ENCODE measurements at places on chromosomes 11 and 22.
A peak's percentile ranks its signal among the peaks of the same experiment; 100 is the strongest.

DNA sequence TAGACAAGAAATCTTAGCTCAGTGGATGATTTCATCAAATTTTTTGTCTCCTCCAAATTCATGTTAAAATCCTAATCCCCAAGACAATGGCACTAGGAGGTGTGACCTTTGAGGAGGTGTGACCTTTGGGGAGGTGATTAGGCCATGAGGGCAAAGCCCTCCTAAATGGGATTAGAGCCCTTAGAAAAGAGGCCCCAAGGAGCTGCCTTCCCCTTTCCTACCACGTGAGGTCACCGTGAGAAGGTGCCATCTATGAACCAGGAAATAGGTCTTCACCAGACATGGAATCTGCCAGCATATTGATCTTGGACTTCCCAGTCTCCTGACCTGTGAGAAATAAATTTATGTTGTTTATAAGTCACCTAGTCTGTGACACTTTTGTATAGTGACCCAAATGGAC lies 138.7 kb downstream of the TRIM29 start:
- DNase-seq: no peak

- DNase-seq: no peak
These were observed 77.5 kb downstream of the BDNF start for GRCh38 chr11:27622541-27623300.

DNA sequence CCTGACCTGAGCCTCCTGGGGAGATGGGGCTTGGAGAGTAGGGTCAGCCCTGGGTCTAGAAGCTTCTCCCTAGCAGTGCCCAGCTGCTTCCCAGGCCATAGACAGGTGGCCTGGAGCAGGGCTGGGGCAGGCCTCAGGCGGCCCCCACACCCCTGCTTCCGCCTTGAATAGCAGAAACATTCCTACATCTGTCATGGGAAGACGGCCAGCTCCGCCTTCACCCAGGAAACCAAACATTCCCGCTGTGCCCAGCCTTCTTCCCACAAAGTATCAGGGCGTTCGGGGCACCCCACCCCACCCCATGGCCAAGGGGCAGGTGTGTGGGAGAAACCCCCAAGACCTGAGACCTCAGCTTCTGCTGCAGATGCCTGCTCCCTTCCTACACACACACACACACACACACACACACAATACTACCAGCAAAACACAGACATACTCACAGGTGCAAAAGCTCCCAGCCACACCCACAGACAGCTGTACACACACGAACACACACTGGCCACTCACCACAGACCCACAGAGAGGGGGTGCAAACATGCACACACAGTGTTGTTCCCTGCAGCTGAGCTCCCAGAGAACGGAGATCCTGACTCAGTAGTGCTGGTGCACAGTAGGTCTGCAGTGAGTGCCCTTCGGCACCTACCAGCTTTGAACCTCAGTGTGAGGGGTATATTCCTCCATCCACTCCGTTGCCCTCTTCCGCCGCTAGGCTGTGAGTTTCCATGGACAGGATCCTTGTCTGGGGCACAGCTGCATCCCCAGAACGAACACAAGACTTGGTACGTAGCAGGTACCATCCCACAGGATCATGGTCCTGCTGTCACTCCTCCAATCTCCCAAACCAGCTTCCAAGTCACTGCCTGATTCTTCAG lies 37.4 kb downstream of the PDGFB start:
- no peak for DNase-seq

GRCh38 chr11:108319541-108320145 lies 96.8 kb downstream of the ATM start:
- no peak for DNase-seq

DNA sequence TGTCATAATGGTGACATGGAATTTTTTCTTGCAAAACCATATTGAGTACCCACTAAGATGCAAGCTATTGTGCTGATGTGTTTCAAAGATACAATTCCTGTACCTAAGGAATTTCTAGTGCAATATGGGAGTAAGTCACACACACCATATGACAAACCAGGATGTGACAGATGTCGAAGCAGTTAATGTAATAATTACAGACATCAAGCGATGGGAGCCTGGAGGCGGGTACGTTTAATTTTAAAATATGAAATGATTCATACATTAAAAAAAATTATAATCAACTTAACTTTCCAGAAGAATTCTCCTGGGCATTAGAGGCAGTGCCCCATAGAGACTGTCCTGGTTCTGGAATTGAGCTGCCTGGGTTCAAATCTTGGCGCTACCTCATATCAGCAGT lies 6.0 kb downstream of the SYCE3 start:
- no peak for DNase-seq

GRCh38 chr11:66639066-66639813 lies 737 bp downstream of the RBM4 start:
- DNase-seq: peak; percentile 51

GRCh38 chr11:130840679-130841078 lies 75.6 kb downstream of the SNX19 start:
- no peak for DNase-seq

DNA sequence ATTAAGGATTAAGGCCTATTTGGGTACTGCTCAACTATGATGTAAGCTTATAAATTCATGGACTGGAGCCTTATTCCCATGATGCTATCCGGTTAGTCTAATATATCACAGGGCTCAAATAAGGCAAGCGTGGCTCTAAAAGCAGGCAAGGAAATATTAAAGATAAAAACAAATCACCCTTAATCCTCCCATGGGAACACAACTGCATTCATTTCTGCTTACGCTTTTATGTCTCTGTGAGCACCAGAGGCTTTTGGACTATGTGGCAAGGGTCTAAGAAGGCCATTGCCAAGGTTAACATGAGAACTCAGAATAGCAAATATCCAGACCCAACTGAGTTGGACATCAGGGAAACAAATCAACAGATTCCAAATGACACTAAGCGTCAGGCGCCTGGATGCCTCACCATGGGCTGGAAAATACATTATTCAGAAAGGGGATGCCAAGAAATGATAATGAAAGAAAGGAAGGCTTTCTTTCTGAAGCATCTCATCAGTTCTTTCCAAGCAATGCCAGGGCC lies 138.1 kb downstream of the SLC1A2 start:
- DNase-seq: no peak

- DNase-seq: no peak
These were observed 13.8 kb upstream of the SSTR3 start for GRCh38 chr22:37226087-37226486.

DNA sequence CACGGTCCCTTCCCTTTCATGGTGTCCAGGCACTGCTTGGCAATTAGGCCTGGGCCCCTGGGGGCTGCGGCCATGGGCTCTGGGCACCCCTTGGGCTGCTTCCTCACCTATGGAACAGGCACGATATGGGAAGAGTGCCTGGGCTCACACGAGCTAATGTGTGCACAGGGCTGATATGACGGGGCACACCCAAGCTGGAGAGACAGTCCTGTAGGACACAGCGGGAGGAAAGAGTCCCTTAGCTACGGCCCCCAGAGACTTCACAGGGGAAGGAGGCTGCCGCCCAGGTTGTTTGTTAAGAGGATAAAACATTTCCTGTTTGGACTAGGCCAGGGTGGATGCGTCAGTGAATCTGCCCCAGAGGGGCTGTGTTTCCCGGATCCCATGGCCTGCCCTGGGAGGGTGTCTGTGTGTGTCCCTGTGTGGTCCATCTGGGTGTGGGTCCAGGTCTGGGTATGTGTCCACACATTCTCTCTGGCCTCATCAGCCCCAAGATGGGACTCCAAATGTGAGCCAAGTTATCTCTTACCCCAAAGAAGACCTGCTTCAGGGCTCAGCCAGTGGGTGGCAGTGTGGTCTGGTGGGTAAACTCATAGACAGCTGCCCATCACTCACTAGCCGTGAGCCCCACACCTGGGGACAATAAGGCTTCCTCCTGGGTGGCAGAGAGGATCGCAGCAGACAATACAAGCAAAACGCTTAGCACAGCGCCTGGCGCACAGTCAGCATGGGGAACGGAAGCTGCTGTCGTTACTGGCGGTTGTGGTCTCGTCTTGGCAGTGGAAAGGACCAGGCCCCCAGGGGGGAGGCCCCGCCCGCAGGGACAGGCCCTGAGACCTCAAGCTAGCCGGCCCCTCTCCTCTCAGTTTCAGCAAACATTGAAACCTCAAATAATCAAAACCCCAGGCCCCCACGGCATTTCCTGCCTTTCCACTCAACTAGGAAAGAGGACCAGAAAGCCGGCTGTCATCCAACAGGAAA lies 3.2 kb upstream of the EMID1 start:
- peak; percentile 61 for DNase-seq

- DNase-seq: no peak
These were observed 15.8 kb downstream of the TPST2 start for GRCh38 chr22:26574001-26574723.

- DNase-seq: no peak
These were observed 15.7 kb downstream of the SLN start for GRCh38 chr11:107696140-107696539.

- no peak for DNase-seq
These were observed 8.7 kb downstream of the USH1C start for GRCh38 chr11:17535488-17535887.

- DNase-seq: no peak
These were observed 77.6 kb downstream of the PLEKHA7 start for GRCh38 chr11:16936643-16937042.

- DNase-seq: no peak
These were observed 20.8 kb upstream of the LMO2 start for GRCh38 chr11:33912405-33913361.

- DNase-seq: no peak
These were observed 42.0 kb upstream of the LIPT2 start for GRCh38 chr11:74535371-74536160.

- no peak for DNase-seq
These were observed 126.2 kb downstream of the KCNQ1 start for GRCh38 chr11:2570841-2571597.

- DNase-seq: no peak
These were observed 144.3 kb upstream of the ANO3 start for GRCh38 chr11:26187639-26188038.

DNA sequence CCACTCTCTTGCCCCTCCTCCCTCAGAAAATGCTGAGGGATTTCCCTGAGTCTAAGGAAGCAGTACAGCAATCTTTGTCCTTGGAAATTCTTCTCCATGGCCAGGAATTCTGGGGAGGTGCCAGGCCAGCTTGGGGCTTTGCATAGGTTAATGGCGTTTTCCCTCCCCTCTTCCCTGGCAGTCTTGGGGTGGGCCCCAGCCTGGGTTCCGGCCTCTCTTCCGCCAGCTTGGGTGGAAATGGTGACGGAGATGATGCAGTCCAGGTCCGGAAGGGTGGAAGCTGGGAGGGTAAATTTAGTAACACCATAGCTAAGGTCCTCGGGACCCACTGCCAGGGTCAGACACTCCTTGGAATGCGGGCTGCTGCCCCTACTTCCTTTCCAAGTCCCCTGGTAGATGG lies 5.0 kb downstream of the PHLDB1 start:
- DNase-seq: no peak

DNA sequence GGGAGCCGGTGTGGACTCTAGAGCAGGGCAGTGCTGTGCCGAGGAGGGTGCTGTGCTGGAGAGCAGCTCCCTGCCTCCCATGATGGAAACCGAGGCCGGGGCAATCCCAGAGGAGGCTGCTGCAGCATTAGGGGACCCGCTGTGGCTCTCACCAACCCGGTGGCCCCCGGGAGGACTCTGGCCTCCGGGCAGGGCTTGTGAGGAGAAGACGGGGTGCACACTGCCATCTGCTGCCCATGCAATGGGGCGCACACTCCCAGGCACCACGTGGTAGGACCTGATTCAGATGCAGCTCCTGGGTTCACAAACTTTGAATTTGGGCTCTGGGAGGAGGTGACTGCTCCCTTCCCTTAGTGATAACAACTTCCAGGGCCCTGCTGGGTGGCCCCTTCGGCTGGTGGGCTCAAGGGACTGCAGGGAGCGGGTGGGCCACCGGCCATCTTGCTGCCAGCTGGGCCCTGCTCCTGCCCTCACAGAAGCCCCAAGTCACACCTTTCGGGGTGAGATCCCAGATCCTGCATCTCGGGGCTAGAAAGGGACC lies 93.8 kb upstream of the FGF3 start:
- peak; percentile 29 for DNase-seq

DNA sequence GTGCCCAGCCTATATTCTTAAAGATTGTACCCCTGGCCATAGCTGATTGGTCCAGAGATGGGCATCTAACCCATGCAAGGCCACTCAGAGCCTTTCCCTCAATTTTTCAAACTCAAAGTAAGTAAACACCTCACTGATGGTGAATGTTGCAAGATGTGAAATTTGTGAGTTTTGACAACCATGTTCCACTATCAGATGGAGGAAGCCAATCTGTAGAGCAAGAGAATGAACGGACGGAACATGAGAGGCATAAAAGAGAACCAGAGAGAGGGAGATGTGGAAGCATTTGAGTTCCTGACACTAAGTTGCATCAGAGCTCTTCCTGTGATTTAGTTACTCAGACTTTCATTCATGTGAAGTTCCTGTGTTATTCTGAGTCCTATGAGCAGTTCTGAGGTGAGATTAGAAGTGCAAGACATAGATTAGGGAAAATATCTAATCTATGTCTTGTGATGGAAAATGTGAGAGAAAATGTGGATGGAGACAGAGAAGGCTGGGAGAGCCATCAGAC lies 73.3 kb downstream of the PRSS23 start:
- no peak for DNase-seq

DNA sequence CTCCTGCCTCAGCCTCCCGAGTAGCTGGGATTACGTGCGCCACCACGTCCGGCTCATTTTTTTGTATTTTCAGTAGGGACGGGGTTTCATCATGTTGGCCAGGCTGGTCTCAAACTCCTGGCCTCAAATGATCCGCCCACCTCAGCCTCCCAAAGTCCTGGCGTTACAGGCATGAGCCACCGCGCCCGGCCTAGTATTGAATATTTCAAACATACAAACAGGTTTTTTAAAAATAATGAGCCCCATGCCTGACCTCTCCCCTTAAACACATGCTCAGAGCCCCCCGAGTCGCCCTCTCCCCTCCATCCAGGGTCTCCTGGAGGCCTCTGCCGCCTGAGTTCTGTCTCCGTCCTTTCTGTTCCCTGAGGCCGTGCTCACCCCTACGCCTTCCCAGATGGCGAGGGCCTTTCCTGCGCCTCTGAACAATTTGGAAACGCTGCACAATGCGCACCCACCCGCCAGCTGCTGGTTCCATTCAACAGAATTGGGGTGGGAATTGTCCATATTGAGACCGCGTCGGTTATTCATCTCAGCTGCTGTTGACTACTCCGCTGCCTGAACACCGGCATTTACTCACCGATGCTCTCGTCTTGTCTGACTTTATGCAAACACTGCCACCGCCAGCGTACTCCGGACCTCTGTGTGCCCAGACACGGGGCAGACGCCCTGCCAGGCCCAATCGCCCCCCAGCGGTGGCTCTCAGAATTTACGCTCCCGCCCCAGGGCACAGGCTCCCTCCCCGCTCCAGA lies 13.6 kb upstream of the RNH1 start:
- DNase-seq: no peak

- no peak for DNase-seq
These were observed 43.4 kb downstream of the MCM5 start for GRCh38 chr22:35443338-35443737.
